RKO (cell line): ENCODE measurements at places on chromosomes 5 and 9.
A peak's percentile ranks its signal among the peaks of the same experiment; 100 is the strongest.

DNA sequence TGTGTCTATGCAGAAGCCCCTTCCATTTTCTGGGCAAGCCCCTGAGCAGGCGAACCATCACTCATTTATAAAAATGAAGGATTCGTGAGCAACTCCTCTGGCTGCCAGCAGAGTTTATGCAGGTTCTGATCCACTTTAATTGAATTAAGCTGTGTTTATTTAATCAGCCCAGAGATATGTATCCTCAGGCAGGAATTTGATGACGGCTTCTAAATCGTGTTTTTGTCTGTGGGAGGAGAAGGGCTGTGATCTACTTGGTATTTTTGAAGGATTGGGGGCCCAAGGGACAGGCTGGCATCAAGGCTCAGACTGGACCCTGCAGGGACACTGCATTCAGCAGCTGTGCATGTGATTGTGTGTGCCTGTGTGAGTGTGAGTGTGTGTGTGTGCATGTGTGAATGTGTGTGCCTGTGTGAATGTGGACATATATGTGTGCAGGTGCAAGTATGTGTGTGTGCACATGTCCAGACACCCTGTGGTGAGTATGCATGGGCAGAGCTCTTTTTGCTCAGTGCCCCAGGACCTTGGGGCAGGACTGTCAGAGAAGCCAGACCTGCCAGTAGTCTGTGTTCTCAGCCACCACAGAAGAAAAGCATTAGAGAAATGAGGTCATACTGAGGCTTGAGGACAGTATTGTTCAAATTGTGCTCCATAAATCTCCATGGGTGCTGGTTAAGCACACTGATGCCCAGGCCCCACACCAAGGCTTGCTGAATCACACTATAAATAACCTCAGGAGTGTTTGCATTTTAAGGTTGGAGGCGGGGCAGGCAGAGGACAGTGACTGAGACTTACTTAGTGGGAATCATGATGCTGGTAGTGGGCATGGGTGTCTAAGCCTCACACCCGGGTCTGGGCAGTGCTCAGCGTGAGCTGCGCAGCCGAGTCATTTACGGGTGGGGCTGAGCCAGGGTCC lies 164.0 kb downstream of the CARTPT start:
- DNase-seq = no peak

DNA sequence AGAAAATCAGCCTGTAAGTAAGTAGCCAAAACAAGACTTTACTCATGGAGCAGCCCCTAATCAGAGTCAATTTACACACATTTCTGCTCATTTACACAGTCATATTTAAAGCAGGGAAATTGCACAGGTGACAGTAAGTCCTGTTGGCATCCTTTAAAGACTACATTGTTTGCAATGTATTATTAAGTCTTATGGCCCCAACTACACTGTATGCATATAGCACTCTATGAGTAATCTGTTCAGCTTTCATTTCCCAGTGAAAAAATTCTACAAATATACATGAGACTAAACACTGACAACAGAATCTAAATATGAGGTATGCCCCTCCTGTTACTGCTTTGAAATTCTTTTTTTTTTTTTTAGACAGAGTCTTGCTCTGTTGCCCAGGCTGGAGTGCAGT lies 19.7 kb downstream of the PPP6C start:
- no peak for DNase-seq

DNA sequence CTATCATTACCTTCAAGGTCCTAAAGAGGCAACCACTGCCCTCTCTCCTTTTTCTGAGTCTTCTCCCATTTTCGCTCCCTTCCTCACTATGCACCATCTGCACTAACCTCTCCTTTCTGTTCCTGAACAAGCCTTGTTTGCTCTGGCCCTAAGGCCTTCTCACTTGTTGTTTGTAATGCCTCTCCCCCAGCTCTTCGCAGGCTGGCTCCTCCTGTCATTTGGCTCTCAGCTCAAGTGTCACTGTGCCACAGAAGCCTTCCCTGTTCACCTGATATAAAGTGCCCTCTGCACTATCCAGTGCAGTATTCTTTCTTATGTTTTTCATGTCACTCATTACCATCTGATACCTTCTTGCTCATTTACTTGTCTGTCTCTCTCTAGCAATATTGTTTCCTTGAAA lies 303.7 kb downstream of the KCNN2 start:
- DNase-seq = no peak

DNA sequence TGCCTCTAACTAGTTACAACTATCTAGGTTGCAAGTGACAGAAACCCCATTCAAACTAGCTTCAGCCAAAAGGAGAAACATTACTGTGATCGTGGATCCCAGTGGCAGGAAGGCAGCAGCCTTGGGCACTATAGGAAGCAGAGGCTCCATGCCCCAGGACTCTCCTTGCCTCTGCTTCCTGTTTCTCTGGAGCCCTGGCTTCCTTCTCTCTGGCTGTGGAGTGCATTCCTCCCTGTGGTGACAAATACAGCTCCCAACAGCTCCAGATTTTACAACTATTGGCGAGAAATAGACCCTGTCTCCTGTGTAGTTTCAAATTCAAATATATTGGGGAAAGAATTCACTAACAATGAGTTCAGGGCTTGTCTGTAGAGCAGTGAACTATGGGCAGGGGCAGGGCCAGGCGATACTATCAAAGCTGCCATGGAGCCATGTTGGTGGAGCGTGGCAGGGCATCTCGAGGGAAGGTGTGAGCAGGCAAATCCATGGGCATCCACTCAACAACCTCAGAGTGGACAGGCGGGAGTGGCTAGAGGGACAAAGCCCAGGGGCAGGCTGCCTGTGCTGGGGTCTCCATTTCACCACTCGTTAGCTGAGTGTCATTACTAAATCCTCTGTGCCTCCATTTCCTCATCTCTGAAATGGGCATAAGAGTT lies 189.5 kb downstream of the ERCC6L2 start:
- DNase-seq = no peak

- DNase-seq = no peak
These were observed 468.5 kb downstream of the ZNF608 start for GRCh38 chr5:124277767-124278545.

DNA sequence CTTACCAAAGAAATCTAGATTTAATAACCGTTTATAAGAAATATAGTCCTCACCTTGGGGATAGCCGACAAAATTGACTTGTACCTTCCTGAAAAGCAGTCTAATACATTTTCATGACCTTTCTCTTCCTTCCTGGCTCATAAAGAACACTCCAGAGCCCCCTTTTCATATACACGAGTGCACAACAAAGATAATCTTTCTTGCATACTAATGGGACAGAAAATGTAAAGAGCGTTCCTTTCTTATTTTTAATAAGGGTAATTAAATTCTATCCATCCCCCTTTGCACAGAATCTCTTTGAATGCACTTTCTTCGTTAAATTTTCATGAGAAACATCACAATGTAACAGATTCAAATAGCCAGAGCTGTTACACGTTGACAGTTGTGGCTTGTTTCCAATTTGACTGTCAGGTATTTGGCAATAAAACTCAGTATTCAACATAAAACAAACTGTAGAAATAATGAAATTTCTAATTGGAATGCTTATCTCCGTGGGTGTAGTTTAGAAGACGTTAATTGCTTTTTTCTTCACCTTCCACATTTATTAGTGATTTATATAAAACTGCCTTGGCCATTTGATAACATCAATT lies 732.3 kb upstream of the DMAC1 start:
- no peak for DNase-seq

DNA sequence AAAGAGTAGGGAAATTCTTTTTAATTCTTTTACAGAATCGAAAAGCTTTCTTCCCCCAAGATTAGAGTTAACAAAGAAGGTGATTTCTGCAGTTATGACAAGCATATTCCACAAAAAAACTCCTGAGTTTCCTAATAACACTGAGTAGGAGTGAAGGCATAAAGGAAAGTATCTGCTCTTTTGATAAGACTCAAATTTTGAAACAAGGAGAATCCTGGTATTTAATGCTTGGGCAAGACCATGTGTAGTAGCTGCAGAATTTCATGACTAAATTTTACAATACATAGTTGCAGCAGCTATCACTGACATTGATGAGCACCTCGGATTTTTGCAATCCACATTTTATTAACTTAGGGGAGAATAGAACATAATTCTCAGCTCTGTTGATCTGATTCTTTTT lies 92.6 kb downstream of the MARCHF3 start:
- no peak for DNase-seq

DNA sequence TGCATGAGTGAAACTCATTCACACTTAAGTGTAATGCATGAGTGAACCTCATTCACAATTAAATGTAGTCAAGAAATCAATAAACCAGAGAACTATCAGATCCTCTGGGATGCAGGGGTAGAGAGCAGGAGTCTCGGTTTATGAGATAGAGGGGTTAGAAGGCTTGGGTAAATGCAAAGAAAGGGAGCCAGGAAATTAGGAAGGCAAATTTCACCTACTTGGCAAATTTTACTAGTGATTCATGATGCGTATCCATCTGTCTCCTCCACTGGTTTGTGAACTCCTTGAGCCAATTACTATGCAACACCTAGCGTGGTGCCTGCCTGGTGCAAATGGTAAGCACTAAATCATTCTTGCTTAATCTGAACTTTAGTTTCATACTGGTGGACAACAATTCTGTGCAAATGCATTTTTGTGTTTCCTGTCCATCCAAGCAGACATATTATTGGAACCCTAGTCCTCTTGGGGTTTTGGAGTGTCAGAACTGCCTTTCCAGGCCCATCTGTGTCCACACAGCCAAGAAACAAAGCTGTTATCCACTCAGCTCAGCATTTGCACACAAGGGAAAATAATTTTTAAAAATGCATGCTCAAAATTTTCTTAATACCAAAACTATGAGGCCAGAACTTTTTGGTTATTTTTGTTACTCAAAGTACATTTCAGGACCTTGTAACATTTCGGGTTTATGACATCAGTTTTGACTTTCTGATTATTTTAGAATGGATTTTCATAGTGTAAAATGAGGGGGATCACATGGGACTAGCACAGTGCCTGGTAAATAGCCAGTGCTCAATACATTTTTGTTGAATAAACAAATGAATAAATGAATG lies 5.2 kb downstream of the HAPLN1 start:
- no peak for DNase-seq

GRCh38 chr5:178117923-178118701 lies 4.8 kb downstream of the N4BP3 start:
- no peak for DNase-seq

GRCh38 chr5:23730023-23730422 lies 222.6 kb downstream of the PRDM9 start:
- no peak for DNase-seq

GRCh38 chr5:170479484-170479883 lies 24.3 kb upstream of the KCNIP1 start:
- peak; percentile 30 for DNase-seq

GRCh38 chr9:133113163-133113948 lies 7.7 kb downstream of the RALGDS start:
- no peak for DNase-seq

DNA sequence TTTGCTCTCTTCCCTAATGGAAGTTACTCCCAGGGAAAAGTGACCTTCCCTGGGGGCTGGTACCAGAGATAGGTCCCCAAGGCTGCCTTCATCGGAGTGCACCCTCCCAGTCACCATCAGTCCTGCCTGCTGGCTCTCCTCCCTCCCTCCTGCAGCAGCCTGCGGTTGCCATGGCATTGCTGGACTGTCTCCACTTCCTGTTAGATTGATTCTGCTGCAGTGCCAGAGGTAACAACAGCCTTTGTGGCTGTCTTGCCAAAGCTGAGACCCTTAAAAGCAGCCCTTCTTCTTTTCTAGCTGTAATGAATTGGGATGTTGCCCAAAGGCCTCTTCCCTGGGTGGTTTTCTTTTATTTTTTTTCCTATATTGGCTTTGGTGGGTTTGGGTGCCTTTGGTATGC lies 78.1 kb upstream of the PRLR start:
- DNase-seq = no peak

DNA sequence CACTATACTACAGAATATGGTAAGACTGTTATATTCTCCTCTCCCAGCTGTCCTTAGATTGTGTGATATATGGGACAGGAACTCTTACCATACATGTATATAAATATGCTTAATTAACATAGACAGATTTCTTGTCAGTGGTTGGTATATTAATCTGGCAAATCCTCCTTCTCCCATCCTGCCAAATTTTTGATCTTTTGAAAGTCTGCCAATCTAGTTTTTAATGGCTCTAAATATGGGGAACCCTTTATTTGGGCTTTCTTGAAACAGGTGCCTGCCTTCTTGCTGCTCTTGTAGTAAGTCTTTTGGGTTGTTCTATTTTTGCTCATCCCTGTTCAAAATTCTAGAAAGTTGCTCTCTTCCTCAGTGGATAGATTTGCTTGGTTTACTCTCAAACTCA lies 63.5 kb downstream of the SPATA31D1 start:
- DNase-seq = no peak

GRCh38 chr5:93072831-93073459 lies 508.1 kb downstream of the NR2F1-AS1 start:
- DNase-seq = no peak

- DNase-seq = no peak
These were observed 86.9 kb upstream of the RPS23 start for GRCh38 chr5:82365026-82365425.

DNA sequence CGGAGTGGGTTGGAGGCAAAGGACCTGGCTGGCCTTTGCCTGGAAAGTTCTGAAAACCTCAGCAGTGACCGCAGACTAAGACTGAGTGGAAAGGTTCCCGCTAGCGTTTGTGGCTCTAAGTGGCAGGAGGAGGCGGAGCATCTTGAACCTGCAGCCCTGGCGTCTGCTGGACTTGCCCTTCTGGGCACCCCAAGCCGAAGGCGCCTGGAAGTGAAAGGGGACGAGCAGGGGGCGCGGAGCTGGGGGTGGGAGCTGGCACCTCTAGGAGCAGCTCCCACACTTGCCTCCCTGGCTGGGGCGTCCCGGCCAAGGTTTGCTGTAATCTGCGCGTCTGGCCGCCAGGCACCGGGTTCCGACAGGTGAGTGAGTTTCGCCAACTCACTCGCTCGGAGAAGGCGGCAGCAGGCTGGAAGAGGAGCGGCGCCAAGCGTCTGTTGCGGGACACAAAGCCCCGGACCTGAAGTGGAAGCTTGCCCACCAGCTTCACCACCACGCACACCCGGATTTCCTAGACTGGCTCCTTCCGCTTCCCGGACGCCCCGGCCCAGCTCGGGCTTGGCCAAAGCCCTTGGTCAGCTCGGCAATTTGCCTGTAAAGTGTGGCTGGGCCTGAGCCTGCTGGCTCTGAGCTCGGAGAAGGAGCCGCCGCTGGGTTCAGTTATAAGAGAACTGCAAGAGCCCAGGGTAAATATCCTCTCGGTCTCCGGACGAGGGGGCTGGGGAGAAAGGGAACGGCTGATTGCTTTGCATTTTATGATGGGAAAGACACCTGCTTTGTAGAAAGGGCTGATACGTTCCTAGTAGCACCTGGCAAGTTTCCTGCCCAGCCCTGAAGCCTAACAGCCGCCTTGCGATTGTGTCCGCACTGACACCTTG lies at the start of gene GNA14:
Gene GNA14 (minus strand): TSS at position 89 of the 875 bp plus-strand sequence. CDS start 529 bp downstream, outside the sequence.
- no peak for DNase-seq

GRCh38 chr5:151464101-151464500 lies 16.7 kb downstream of the SLC36A1 start:
- no peak for DNase-seq

- DNase-seq = no peak
These were observed 31.1 kb downstream of the RALGPS1 start for GRCh38 chr9:126945682-126946081.

DNA sequence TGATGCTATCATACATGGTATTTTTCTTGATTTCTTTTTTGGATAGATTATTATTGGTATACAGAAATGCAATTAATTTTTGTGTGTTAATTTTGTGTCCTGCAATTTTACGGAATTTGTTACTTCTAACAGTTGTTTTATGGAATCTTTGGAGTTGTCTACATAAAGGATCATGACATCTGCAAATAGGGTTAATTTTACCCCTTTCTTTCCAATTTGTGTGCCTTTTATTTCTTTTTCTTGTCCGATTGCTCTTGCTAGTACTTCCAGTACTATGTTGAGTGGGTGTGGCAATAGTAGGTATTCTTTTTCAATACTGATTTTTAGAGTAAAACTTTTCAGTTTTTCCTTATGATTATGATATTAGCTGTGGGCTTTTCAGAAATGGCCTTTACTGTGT lies 111.5 kb downstream of the MACROH2A1 start:
- DNase-seq = no peak
